ENCODE measurements at places on chromosomes 5 and 9.

DNA sequence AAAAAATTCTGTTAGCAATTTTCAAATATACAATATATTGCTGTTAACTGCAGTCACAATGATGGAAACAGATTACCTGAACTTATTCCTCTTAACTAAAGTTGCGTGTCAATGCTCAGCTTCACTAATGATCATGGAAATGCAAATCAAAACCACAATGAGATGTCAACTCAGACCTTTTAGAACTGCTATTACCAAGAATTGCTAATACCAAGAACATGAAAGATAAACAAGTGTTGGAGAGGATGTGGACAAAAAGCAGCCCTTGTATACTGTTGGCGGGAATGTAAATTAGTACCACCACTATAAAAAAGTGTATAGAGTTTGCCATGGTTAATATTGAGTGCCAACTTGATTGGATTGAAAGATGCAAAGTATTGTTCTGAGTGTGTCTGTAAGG lies 1409.7 kb upstream of the CDH18 start:
- DNase-seq, result no peak
- no peaks in the 10 kb centered on the region for H3K36me3 ChIP-seq
- H3K27ac ChIP-seq, result no peak overlapping the region
- no peaks in the 10 kb centered on the region for H3K4me1 ChIP-seq
- H3K27me3 ChIP-seq, result no peaks in the 10 kb centered on the region
- no peak overlapping the region for H3K4me3 ChIP-seq

- no peaks in the 10 kb centered on the region for H3K27me3 ChIP-seq
- H3K4me3 ChIP-seq, result peak overlapping the region; percentile 15
- H3K27ac ChIP-seq, result no peak overlapping the region
- H3K4me1 ChIP-seq, result no peaks in the 10 kb centered on the region
- no peak for DNase-seq
Measured at GRCh38 chr5:106843812-106844416, 826.8 kb downstream of the EFNA5 start.

DNA sequence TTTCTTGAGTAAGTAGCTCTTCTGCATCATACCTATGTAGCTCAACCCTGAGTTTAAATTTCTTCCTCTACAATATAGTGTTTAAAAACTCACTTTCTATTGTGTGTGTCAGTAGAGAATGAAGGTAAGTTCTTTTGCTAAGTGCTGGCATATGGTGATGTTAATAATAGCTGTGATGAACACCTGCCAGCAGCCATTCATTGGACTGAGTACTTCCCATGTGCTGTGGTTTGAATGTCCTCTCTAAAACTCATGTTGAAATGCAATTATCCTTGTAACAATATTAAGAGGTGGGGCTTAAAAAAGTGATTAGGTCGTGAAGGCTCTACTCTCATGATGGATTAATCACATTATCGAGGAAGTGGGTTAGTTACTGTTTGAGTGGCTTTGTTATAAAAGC lies 645.2 kb upstream of the RGMB start:
- no peaks in the 10 kb centered on the region for H3K4me1 ChIP-seq
- DNase-seq, result no peak
- no peaks in the 10 kb centered on the region for H3K27me3 ChIP-seq
- H3K36me3 ChIP-seq, result no peaks in the 10 kb centered on the region
- no peak overlapping the region for H3K27ac ChIP-seq

DNA sequence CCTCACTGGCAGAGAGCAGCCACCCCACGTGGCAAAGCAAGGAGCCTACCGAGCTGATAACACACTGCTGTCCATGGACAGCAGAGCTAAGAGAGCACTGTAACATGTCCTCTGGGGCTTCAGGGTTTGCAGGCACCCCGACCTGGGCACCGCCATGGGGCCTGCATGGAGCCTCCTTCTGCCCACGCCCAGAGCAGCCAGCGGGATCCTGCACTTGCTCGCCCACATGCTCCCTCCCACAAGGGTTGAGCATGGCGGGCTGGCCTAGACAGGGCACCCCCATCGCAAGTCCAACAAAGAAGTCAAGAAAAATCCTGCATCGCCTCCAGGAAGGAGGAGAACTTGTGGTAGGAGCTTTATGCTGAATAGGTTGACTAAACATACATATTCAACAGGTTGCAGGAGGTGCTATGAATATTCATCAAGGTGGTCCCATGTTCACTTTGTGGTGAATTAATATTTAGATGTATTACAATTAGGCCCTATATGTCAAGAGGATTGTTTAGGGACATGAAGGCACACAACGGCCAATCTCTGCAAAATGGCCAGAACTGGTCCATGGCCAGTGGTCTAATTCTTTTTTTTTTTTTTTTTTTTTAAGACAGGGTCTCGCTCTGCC lies 3.8 kb upstream of the MIGA2 start:
- DNase-seq, result no peak
- H3K36me3 ChIP-seq, result no peaks in the 10 kb centered on the region
- no peak overlapping the region for H3K27ac ChIP-seq

- no peak overlapping the region for H3K27ac ChIP-seq
- no peaks in the 10 kb centered on the region for H3K27me3 ChIP-seq
- H3K4me3 ChIP-seq, result no peak overlapping the region
- H3K36me3 ChIP-seq, result no peaks in the 10 kb centered on the region
Measured at GRCh38 chr9:88789785-88790184, 201.5 kb upstream of the S1PR3 start.

DNA sequence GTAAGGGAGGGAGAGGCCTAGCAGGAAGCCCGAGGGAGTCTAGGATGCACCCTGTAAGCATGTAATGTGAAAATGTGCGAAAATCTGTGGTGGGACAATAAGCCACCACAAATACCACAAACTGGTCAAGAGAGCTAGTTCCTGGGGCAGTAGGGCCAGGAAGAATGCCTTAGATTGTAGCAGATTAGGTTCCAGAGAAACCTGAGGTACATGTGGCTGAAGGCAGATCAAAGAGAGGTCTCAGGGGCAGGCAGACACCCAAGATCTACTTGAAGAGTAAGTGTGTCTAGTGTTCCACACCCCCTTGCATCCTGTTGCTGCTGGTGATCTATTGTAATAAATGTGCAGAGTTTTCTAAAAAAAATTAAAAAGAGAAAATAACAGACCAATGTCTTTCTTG lies 1677.3 kb upstream of the CDH6 start:
- H3K27me3 ChIP-seq, result no peaks in the 10 kb centered on the region
- H3K4me1 ChIP-seq, result no peaks in the 10 kb centered on the region
- no peak overlapping the region for H3K27ac ChIP-seq
- DNase-seq, result no peak

DNA sequence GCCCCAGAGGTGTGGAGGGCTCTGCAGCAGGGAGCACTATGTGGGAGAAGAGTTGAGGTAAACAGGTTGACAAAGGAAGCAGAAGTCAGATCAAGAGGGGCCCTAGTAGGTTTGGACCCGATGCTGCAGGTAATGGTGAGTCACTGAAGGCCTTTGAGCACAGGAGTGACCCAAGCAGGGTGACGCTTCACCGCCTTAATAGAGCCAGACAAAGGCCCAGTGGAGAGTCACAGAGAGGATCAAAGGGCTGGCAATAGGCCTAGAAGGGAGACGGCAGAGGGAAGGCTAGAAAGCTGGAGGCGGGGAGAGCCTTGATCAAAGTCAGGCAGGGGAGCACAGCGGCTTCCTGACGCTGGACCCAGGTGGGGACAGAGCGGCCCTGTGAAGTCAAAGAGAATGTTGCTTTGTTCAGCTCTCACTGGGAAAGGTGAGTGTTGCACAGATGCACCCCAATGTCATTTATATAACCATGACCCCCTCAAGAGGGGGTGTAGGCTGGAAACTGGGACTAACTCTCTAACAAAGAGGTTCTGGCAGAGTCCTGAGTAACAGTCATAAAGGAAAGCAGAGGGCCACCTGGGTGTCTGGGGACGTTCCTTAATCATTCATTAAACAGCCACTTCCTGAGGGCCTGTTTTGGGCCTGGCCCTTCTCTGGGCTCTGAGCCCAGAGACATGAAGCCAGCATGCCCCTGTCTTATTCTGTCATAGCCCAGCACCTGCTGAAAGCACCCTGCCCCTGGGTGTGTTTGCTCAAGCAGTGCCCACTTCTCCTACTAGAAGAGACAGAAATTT lies 9.8 kb upstream of the CPLX2 start:
- H3K27ac ChIP-seq, result no peak overlapping the region
- H3K27me3 ChIP-seq, result no peaks in the 10 kb centered on the region
- no peaks in the 10 kb centered on the region for H3K36me3 ChIP-seq
- peak; percentile 34 for DNase-seq
- no peaks in the 10 kb centered on the region for H3K4me1 ChIP-seq

- H3K27me3 ChIP-seq, result no peaks in the 10 kb centered on the region
- H3K4me1 ChIP-seq, result no peaks in the 10 kb centered on the region
- no peak overlapping the region for H3K4me3 ChIP-seq
- no peak overlapping the region for H3K27ac ChIP-seq
- DNase-seq, result no peak
Measured at GRCh38 chr5:133638436-133638835, 26.1 kb upstream of the FSTL4 start.

All from kidney (tissue), 22 donors.